ENCODE measurements at places on chromosomes 7 and 10. TPM values are rescaled to one million over a fixed set of nuclear protein-coding genes. Genes with fewer than 3 reads are reported as not detected.

Gene SMO
- total RNA-seq, result 38.6 TPM

Gene RBP4
- total RNA-seq, result 30.3 TPM

Gene NPFFR1
- not detected for total RNA-seq

Gene TRRAP
- total RNA-seq, result 45.0 TPM

Gene SEMA3A
- total RNA-seq, result 28.2 TPM

Gene PODXL
- total RNA-seq, result 25.5 TPM

Gene CHCHD2
- 251 TPM for total RNA-seq

Gene TLX1
- 0.17 TPM for total RNA-seq

Gene LAMB4
- 1.3 TPM for total RNA-seq

- no peak for DNase-seq
Measured at GRCh38 chr7:137576481-137576880, 232.9 kb upstream of the PTN start.

GRCh38 chr10:78609976-78610375 lies 458.8 kb upstream of the ZMIZ1 start:
- DNase-seq, result no peak

GRCh38 chr10:78301891-78302738 lies 268.5 kb downstream of the RPS24 start:
- DNase-seq, result peak; percentile 49

DNA sequence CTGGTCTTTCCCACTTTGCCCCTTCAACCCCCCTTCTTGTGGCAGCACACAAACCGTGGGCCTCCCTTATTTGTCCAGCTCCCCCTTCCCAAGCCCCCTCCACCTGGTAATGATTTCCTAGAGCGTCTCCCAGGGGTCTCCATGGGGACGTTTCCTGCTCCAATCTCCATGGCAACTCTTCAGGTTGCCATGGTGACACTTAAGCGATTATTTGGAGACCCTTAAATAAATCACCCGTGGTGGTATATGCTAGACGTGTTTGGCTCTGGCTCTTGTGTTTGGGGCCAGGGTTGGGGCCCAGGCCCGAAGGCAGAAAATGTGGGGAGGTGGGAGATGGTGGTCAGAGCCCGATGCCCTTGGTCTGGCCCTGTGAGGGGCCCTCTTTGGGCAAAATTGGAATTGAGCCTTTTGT lies 41.1 kb upstream of the DLG5 start:
- peak; percentile 78 for DNase-seq

DNA sequence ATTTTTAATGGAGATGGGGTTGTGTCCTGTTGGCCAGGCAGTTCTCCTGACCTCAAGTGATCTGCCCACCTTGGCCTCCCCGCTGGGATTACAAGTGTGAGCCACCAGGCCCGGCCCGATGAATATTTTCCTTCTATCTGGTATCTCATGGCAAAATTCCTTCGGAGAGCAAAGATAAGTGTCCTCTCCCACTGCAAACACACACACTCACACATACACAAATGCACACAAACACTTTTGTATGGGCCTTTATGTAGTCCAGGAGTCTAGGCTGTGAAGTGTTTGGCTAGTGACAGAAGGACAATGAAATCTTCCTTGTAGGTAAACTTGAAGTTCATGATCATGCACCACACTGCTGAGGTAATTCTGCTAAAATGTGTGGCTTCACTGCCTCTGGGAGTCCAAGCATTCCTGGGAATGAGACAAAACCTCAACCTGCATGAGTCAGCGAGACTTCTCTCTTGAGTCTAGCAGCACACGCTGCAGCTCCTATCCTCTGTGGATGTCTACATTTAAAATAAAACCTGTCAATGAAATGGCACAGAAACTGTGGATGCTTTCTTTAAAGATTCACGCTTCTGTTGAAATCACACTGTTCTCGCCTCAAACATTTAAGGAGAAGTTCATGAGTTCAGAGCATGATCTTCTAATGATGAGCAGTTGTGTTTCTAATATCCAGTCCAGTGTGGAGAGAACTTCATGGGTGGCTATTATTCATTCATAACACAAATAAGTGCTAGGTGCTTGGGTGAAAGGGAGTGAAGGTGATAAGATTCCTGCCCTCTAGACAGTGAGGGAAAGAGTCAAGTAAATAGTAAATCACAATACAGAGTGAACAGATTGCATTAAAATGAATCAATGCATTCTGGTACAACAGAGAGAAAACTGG lies 96.5 kb downstream of the NRP1 start:
- no peak for DNase-seq

DNA sequence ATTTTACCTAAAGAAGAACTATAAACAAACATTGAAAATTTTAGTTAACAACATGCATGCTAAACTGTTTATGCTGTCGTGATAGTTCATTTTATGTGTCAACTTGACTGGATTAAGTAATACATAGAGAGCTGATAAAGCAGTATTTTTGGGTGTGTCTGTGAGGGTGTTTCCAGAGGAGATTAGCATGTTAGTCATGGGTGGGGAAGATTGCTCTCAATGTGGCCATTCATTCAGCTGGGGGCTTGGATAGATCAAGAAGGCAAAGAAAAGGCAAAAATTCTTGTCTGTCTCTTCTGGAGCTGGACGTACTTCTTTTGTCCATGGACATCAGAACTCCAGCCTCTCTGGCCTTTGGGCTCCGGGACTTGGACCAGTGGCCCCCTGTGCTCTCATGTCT lies 172.9 kb upstream of the SEMA3E start:
- DNase-seq, result no peak

DNA sequence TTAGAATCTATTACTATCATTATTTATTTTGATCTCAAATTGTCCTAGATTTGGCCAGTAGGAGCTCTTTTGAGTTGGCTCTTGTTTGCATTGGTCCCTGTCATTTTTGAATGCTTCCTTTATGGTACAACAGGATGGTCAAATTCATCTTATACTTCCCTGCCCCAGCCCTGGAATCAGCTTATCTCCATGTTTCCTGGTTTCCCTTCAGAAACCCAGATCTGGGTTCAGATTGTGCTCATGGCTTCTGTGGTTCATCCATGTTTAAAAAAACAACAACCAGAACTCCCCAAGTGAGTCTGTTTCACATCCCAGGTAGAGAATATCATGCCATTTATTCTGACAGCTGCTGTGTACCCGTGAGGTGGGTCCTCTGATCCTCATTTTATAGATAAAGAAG lies 10.6 kb downstream of the ZFYVE27 start:
- no peak for DNase-seq

DNA sequence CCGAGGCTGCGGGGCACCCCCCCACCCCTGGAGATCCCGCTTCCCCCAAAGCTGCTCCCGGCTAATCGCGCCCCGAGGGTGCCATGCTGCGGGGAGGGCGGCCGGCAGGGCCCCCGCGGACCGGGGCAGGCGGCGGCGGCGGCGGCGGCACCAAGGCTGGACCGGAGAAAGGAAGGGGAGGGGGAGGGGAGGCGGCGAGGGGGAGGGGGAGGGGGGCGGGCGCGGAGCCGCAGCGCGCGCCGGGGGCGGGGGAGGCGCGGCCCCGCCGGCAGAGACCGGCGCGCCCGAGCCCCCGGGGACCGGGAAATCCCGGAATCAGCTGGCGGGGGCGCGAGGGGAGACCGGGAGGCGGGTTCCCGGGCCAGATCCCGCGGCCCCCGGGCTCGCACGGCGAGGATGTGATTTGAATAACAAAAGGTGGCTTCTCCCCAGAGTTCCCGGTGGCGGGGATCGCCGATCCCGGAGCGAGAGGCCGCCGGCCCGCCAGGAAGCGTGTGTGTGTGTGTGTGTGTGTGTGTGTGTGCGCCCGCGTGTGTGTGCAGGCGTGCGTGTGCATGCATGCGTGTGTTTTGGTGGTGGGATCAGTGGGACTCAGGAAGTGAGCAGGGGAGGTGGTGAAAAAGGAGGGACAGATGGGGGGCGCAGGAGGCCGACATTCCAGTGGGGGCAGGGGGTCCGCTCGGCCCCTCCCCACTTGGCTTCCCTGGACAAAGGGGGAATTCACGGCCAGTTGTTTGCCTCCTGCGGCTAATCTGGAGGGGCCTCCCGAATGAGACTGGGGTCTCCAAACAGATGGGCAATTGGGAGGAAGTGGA lies 99.5 kb downstream of the HIP1 start:
- DNase-seq, result peak; percentile 74

DNA sequence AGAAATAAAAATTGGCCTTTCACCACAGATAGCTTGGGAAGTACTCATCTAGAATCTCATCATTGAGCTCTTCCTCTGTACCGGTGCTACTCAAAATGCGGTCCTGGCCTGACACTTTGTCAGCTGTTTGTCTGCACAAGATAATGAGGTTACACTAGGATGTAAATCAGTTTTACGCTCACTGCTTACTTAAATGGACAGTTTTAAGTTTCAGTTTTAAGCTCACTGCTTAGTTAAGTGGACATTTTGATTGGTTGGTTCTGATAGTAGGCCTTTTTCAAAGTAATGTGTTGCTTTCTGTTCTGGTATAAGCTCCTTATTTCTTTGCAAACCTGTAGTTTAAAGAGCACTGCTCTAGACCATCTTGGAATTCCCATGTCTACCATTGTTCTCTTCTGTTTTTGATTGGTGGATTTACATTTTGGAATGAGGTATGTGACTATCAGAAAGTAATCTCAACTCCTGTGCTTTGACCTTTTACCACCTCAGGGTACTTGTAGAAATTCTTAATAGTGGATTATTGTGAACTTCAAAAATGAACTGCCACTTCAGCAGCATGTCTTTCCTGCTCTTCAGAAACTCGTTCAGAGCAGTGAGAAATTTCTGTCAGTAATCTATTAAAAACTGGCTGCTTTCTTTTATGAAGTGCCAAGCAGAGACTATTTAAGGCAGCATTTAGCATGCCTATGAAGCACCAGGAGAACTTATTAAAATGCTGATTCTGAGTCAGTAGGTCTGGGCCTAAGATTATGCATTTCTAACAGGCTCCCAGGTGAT lies 55.0 kb downstream of the C1GALT1 start:
- DNase-seq, result no peak

DNA sequence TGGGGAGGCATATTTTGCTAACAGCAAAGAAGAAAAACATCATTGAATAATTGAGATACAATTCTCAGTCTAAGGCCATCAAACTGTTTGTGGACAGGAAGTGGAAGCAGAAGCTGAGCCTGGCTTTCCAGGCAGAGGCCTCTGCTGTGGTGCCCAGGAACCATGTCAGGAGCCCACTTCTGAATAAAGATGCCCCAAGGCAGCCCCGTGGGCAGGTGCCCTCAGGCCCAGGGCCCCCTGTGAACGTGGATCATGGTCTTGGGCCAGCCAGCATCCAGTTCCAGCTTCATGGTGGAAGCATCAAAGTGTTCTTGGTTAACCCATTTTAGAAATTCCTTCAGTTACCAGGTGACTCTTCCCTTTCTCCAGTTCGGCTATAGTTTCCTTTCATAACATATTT lies 346.8 kb downstream of the PTPRN2 start:
- DNase-seq, result no peak

- no peak for DNase-seq
Measured at GRCh38 chr10:130725474-130725970, 586.0 kb downstream of the TCERG1L start.

DNA sequence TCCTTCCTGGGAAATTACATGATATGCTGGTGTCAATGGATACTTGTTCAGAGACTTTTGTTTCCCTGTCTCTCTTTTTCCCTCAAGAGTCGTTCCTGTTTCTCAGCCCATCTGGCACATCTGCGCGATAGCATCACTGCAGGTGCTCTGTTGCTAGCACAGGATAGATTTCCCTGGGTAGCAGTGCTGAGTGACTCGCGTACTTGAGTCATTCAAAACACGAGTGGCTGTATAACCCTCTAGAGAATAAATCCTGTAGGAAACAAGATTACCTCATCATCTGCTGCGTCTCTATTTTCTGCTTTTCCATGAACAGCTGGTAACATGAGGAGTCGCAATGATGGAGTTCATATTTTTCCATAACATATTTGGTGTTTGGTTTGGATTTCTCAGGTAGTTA lies 452.0 kb upstream of the FZD8 start:
- DNase-seq, result no peak

DNA sequence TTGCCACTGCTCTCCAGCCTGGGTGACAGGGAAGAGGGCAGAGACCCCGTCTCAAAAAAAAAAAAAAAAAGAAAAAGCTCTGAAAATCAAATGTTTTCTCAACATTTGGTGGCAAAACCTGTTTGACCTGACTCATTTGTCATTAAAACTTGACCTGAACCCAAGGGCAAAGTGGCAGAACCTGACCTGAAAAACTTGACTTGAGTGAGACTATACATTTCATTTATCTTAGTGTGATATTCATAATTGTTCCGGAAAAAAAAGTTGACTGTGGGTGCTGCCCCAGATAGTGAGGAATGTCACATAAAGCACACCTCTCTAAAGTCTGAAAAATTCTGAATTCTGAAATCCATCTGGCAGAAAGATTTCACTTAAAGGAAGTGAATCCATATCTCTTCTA lies 2.3 kb upstream of the TAX1BP1 start:
- no peak for DNase-seq

- no peak for DNase-seq
Measured at GRCh38 chr10:47330366-47330765, 8.1 kb downstream of the GDF2 start.

DNA sequence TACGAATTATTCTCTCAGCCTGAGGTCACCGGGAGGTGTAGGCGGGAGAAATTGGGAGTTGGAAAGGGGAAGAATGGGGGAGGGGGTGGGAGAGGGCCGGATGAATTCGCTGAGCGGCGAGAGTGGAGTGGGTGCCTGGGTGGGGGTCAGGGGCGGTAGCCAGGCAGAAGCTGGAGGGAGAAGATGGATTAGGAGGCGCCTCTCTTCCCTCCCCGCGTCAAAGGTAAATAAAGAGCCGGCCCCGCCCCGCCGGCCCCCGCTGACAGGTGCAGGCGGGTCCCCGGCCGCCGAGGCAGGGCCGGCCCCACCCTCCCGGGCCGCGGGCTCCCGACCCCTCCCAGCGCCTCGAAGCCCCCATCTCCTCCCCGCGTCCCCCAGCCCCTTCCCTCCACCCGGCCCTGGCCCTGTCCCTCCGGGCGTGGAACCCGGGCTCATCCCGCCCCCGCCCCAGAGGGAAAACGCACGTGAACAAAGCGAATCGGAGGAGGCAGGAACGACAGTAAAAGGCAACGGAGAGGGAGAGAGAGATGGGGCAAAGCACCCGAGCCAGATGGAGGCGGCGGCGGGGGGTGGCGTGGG lies 872 bp downstream of the FAM131B start:
- DNase-seq, result no peak

- no peak for DNase-seq
Measured at GRCh38 chr7:40546616-40547501, 412.1 kb downstream of the SUGCT start.

DNA sequence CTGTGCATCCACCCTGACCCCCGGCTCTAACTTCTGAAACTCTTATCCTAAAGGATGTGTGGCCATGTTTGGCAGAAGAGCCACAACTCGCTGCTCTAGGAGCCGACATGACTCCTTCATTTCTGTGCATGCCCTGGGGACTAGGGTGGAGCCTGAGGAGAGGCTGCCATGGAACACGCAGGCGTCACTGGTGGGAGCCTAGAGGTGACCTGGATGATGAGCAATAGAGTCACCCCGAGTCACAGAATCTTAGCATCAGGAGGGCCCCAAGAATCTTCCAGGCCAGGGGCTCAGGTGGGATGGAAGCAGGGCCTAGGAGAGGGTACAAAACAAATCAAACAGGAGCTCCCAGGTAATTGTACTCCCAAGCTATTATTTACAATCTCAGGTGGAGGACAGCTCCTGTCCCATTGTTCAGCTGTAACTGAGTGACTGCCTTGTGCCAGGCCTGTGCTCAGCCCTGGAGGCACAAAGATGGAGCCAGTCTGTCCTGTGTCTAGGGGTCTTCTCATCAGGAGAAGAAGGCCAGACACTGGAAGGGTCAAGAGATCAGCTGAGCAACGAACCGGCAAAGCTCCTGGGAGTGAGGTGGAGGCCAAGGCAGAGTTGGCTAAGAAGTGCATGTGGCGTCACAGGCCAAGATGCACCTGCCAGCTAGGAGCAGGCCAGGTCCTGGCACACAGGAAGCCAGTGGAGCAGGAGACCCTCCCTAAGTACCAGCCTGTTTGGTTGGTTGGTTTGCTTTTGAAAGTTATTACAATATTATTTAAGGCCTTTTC lies 5.8 kb upstream of the ZNF22 start:
- no peak for DNase-seq

GRCh38 chr7:132568962-132569361 lies 7.3 kb downstream of the PLXNA4 start:
- DNase-seq, result no peak
